ENCODE measurements at places on chromosomes 11 and 22. TPM values are rescaled to one million over a fixed set of nuclear protein-coding genes. Genes with fewer than 3 reads are reported as not detected.

OR4X1 gene
- not detected for total RNA-seq

PLEKHB1 gene
- total RNA-seq, result not detected

SDHAF2 gene
- total RNA-seq, result 30.8 TPM

P4HA3 gene
- total RNA-seq, result 0.66 TPM

CASP1 gene
- 15.6 TPM for total RNA-seq

VSIG10L2 gene
- not detected for total RNA-seq

MAPK11 gene
- 17.6 TPM for total RNA-seq

OR52N4 gene
- total RNA-seq, result not detected

SLC22A6 gene
- not detected for total RNA-seq

SESN3 gene
- 15.4 TPM for total RNA-seq

KCNK4 gene
- total RNA-seq, result not detected

NRIP3 gene
- total RNA-seq, result 0.38 TPM

MAJIN gene
- not detected for total RNA-seq

PRR14L gene
- total RNA-seq, result 31.3 TPM

FADS1 gene
- 37.7 TPM for total RNA-seq

BLID gene
- 0.98 TPM for total RNA-seq

Measured in subcutaneous adipose tissue (tissue), 4 donors.